ENCODE measurements at places on chromosomes 7 and 10. TPM values are rescaled to one million over a fixed set of nuclear protein-coding genes. Genes with fewer than 3 reads are reported as not detected.

Gene WEE2
- 0.11 TPM for total RNA-seq

Gene PUS7
- 5.2 TPM for total RNA-seq

Gene CAMK1D
- 12.6 TPM for total RNA-seq

Gene SCART1
- 2.3 TPM for total RNA-seq

Gene GARS1
- 75.9 TPM for total RNA-seq

Measured in naive thymus-derived CD4-positive, alpha-beta T cell (primary cell).